ELF-1 (cell line): ENCODE measurements at places on chromosomes 3 and 15.

GRCh38 chr3:51931756-51932155 lies 9.9 kb downstream of the RRP9 start:
- no peak for DNase-seq

DNA sequence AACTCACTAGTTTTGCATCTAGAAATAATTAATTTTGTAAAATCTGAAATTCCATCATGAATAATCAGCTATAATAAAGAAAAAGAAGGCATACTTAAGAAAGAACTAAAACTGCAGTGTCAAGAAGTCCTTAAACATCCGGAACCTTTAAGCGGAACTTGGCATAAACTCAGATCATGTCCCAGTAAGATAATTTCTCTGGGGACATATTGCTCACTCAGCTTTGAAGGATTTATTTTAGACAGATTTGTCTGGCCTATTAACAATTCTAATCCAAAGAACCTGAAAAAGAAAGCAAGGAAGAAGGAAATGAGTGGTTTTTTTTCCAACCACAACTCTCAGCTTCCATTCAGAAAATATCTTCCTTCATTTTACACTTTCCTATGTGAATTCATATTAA lies 850.3 kb downstream of the ROBO1 start:
- DNase-seq = no peak

GRCh38 chr3:111617912-111618601 lies 22.9 kb upstream of the ZBED2 start:
- DNase-seq = no peak

GRCh38 chr3:194596906-194597305 lies 36.3 kb downstream of the TMEM44 start:
- DNase-seq = no peak

DNA sequence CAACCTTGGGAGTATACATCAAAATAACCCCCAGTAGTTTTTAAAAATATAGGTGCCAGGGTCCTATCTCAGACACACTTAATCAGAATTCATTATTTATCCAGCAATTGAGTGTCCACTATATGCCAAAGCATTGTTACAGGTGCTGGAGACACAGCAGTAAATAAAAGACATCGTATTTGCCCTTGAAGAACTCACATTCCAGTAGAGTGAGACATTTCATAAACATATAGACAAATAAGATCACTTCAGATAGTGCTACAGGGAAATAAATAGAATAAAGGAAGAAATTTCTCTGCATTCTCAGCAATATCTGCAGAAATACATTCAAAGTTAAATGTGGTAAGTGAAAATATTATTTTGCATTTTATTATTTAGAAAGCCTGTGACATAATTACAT lies 34.1 kb upstream of the ANKRD28 start:
- no peak for DNase-seq

- DNase-seq = no peak
Measured at GRCh38 chr15:92611995-92612745, 43.4 kb downstream of the FAM174B start.

GRCh38 chr3:377158-377561 lies 180.6 kb downstream of the CHL1 start:
- DNase-seq = no peak

DNA sequence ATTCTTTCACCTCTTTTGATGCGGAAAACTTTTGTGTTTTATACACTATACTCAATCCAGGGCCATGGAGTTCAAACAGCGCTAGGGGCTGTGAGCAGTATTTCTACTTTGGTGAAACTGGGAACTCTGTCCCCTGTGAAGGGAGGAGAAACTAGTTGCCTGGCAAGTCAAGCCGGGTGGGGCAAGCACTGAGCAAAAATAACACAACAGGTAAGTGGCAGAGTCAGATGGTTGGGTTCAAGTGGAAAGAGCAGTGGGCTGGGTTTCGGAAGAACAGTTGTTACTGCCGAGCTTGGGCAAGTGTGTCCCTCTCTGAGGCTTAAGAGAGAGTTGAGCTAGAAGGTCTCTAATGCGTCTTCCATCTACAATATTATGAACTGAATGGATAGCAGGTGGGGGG lies 59.7 kb upstream of the ROPN1 start:
- no peak for DNase-seq

DNA sequence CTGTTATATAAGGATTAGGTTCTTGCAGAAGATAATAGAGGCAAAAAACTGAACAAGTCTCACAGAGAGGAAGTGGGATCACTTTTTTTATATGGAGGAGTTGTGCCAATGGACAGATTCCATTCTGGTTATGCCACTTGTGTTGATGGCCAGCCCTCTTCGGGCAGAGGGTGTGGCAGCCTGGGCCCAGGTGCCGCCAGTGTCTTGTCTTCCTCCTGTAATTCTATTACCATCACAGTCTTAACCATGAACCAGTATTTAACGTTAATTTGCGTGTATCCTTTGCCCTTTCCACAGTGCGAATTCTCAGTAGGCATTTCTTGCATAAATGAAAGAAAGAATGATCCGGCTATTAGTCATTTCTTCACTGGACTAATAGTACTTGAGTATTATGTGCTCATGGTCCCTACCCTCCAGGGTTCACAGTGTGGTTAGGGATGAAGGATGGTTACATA lies 7.0 kb upstream of the USP4 start:
- no peak for DNase-seq

GRCh38 chr3:143847787-143848631 lies at the start of gene SLC9A9:
TSS of gene SLC9A9 (minus strand) at chr3:143848468. CDS start at chr3:143848322, 146 bp downstream.
- DNase-seq = peak; percentile 19

- no peak for DNase-seq
Measured at GRCh38 chr15:31235311-31236183, 91.1 kb upstream of the KLF13 start.

GRCh38 chr3:101778385-101779046 lies 495 bp upstream of the NXPE3 start:
- no peak for DNase-seq

DNA sequence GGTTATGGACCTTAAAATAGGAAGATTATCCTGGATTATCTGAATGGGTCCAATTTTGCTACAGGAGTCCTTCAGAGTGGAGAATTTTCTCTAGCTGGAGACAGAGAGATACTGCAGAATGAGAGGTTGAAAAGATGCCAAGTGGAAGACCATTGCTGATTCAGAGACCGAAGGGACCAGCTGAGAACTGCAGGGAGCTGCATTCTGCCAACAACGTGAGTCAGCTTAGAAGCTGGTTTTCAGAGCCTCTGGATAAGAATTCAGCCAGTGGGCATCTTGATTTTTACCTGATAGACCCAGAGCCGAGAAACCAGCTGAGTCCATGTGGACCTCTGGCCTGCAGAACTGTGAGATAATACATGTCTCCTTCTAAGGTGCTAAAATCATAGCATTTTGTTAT lies 234.0 kb downstream of the NR2F2 start:
- no peak for DNase-seq

GRCh38 chr3:126859415-126860246 lies 123.3 kb upstream of the PLXNA1 start:
- DNase-seq = no peak

GRCh38 chr3:52437326-52438103 lies 7.4 kb downstream of the SEMA3G start:
- DNase-seq = no peak

GRCh38 chr15:57218826-57219576 lies 157.3 kb upstream of the CGNL1 start:
- no peak for DNase-seq

DNA sequence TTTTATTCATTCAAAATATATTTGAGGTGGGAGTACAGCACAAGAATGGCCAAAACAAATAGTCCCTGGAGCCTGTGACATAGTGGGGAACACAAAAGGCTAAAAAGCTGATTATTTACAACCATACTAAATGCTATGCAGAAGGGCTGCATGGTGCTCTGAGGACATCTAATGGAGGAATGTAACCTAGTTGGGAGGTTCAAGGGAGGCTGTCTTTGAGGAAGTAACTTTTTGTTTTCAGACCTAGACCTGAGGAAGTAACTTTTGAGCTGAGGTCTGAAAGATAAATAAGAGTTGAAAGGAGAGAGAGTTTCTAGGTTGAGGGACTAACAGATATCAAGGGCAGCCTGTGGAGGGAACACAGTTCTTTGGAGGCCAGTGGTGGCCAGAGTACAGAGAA lies 34.8 kb upstream of the RASA2 start:
- peak; percentile 25 for DNase-seq
